Stomach (tissue), 19 donors: ENCODE measurements at places on chromosomes 1 and 21. TPM values are rescaled to one million over a fixed set of nuclear protein-coding genes. Genes with fewer than 3 reads are reported as not detected.
A peak's percentile ranks its signal among the peaks of the same experiment; 100 is the strongest.

The IL19 gene
- total RNA-seq: not detected

The UMODL1 gene
- not detected for total RNA-seq

The RIPPLY3 gene
- 0.18 TPM for total RNA-seq

The TDRD5 gene
- 2.0 TPM for total RNA-seq

The TNFRSF18 gene
- total RNA-seq: 11.9 TPM

The TLCD4 gene
- 12.2 TPM for total RNA-seq

The FYB2 gene
- not detected for total RNA-seq

The ZNF648 gene
- not detected for total RNA-seq

The CCDC28B gene
- not detected for total RNA-seq

DNA sequence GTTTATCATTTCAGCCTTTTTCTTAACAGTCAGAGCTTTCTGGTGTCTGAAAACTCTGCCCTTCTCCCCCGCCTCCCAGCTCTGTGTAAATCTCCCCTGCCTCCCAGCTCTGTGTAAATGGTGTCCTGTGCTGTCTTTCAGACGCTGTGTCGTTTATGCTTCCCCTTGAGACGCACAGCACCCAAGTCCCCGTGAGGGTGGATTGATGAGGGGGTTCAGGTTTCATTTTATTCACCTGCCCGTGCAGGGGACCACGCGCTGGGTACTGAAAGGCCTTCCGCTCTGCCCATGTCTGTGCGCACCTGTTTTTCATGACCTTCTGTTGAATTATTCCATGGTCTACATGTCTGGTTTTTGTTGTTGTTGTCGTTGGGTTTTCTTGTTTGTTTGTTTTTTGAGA, 108.2 kb upstream of the COL6A1 start:
- peaks cover 9% of the 10 kb centered on the region for H3K4me1 ChIP-seq
- no peak for DNase-seq
- no peak overlapping the region for H3K4me3 ChIP-seq

- DNase-seq: no peak
- H3K36me3 ChIP-seq: peaks cover 67% of the 10 kb centered on the region
- no peak overlapping the region for H3K27ac ChIP-seq
- no peaks in the 10 kb centered on the region for H3K4me1 ChIP-seq
- H3K4me3 ChIP-seq: no peak overlapping the region
These were observed 12.8 kb upstream of the MRPL9 start for GRCh38 chr1:151775894-151776664.

DNA sequence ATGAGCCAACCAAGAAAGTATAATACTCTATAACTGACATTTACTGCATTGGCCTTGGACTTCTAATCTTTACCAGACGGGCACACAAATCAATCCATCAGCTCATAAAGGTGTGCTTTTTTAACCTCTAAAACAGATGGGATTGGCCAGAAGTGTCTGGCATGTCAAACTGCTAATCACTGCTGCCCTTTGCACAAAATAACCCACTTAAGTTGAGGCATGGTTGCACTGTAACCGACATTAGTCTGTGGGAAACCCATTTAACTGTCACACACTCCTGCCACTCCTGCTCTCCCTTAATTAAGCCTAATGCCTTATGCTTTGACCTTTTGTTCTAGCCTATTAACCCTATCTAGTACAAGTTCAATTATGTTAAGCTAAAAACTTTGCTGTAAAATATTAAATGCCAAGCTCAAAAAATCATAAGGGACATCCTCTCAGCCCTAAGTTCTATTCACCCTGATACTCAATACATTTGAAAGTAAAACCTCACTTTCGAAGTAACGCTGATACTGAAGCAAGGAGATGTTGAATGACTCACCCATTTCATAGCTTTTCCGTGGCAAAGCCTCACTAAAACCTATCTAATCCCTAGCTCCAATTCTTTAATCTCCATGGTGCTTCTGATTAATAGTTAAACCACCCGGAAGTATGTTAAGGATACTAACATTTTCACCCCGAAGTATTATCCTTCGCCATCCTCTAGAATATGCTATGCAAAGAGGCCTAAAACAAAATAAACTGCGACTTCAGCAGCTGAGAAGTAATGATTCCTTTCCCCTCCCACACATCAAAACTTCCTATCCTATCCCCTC, 12.9 kb downstream of the NRIP1 start:
- H3K4me3 ChIP-seq: no peak overlapping the region
- no peaks in the 10 kb centered on the region for H3K36me3 ChIP-seq
- DNase-seq: no peak
- no peaks in the 10 kb centered on the region for H3K27me3 ChIP-seq

GRCh38 chr1:12083766-12084165, 20.7 kb downstream of the TNFRSF8 start:
- H3K27ac ChIP-seq: no peak overlapping the region
- DNase-seq: no peak
- no peaks in the 10 kb centered on the region for H3K36me3 ChIP-seq
- H3K4me1 ChIP-seq: peaks cover 8% of the 10 kb centered on the region
- H3K27me3 ChIP-seq: peaks cover 16% of the 10 kb centered on the region

- no peaks in the 10 kb centered on the region for H3K4me1 ChIP-seq
- no peaks in the 10 kb centered on the region for H3K27me3 ChIP-seq
- H3K27ac ChIP-seq: no peak overlapping the region
- H3K36me3 ChIP-seq: no peaks in the 10 kb centered on the region
- no peak for DNase-seq
These were observed 10.7 kb upstream of the PTBP2 start for GRCh38 chr1:96710708-96711477.

DNA sequence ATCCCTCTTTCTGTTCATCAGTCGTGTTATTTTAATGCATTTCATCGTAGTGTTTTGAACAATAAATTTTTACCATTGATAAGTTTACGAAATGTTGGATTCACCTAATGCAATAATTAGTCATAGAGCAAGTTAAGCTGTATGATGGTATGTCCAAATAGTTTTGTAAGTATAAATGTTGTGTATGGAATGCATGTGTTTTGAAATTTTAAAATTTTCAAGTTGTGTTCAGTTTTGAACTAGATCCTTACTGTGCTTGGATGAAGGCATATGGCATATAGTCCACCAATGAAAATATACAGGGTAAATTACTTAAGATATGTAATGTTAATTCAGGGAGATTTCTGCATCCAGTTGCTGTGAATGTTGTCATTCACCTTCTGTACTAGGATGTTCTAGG, 2.3 kb downstream of the ZMYM4 start:
- no peak overlapping the region for H3K27ac ChIP-seq
- H3K27me3 ChIP-seq: no peaks in the 10 kb centered on the region
- no peak overlapping the region for H3K4me3 ChIP-seq

DNA sequence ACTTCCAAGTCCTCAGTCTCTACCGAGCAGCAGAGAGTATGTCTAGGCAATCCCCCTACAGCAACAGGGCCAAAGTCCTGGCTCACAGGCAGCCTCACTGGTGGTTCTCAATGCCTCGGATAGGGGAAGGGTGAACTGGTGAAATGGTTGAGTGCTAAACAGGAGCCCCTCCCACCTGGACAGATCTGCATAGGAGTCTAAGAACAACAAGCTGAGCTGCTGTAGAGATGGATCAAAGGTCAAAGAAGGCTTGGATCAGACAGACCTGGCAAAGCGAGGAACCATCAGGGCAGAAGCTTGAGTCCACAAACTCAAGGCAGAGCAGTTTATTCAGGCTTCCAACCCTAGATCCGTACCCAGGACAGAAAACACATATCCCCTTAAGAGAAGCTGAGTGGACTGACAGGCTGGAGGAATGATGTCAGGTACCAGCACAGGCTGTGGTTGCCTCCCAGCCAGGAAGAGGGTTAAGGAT, 31.8 kb downstream of the RABIF start:
- DNase-seq: peak; percentile 28
- H3K27ac ChIP-seq: no peak overlapping the region
- H3K36me3 ChIP-seq: no peaks in the 10 kb centered on the region
- peaks cover 4% of the 10 kb centered on the region for H3K4me1 ChIP-seq

DNA sequence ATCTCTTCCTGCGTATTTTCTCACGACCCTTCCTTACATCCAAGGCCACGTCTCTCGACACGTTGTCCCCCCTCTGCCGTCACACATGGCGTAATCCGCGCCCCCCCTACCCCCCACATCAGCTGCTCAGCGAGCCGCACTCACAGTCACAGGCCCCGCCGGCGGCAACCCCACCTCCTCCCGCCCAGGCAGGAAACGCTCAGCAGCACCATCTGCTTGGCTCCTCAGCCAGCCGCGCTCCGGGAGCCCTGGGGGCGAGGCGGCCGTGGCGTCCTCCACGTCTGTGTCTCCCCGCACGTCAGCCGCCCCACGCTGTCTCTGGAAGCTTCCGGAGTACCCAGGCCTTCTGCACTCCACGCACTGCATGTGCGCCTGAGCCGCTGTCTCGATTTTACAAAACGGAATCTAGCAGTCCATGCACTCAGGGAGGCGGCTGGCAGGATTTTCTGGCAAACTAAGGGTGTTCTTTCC, 64.6 kb downstream of the SIK1 start:
- DNase-seq: peak; percentile 56
- peak overlapping the region; percentile 10 for H3K4me3 ChIP-seq

DNA sequence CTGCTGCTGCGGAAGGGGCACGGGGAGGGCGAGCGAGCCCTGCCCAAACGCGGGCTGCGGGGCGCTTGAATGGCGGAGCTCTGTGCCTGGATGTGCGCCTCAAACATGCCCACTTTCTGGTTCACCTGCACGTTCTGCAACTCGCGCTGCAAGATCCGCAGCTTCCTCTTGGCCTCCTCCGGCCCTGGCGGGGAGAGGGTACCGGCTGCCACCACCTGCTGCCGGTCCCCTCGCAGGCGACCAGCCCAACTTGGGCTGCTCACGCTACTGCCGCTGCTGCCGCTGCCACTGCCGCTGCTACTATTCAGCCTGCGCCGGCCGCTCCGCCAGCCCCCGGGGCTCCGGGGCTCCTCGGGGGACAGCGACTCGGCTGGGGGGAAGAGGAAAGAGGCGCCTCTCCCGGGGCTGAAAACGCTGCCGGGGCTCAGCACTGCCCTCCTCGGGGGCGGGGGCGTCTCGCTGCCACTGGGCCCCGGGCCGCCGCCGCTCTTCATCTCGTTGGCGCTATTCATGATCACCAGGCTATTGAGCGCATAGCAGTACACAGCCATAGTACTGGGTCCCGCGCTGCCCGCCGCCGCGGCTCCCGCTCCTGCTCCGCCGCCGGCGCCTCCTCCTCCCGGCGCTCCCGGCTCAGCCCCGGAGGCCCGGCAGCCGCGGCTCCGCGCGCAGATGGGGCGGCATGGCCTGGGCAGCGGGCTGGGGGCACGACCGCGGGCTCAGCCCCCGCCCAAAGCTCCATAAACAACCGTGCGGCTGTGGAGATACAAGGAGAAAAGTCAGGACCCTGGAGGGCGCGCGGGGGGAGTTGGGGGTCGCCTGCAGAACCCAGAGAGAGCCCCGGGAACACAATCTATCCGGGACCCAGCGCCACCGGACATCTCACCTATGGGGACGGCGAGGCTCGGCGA, 1.9 kb downstream of the ITPKB start:
- peak; percentile 47 for DNase-seq
- H3K4me3 ChIP-seq: peak overlapping the region; percentile 92
- peak overlapping the region; percentile 73 for H3K27ac ChIP-seq
- peaks cover 58% of the 10 kb centered on the region for H3K4me1 ChIP-seq
- H3K27me3 ChIP-seq: no peaks in the 10 kb centered on the region

DNA sequence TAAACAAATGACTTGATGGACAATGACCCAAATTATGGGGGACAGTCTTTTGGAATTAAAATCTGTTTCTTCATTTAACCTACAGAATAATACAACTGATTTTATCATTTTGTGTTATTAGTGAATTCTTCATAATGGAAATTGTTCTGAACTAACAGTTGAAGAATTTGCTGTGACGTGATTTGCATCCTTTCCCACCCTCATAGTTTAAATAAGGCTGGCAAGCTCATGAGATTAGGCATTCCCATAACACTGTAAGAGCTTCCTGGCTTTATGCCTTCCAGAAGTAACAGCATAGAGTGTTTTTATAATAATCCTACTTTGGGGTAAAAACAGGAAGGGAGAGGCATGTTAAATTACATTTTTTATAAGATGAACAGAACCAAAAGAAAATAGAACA, 95.7 kb downstream of the ATP6V1G3 start:
- no peaks in the 10 kb centered on the region for H3K36me3 ChIP-seq
- H3K4me1 ChIP-seq: no peaks in the 10 kb centered on the region
- DNase-seq: no peak
- no peak overlapping the region for H3K27ac ChIP-seq
- no peaks in the 10 kb centered on the region for H3K27me3 ChIP-seq

GRCh38 chr21:31337996-31338907, 5.8 kb downstream of the TIAM1 start:
- no peaks in the 10 kb centered on the region for H3K4me1 ChIP-seq
- no peaks in the 10 kb centered on the region for H3K36me3 ChIP-seq
- no peak overlapping the region for H3K27ac ChIP-seq
- no peak overlapping the region for H3K4me3 ChIP-seq
- peak; percentile 84 for DNase-seq

GRCh38 chr1:10152709-10153284, 57.6 kb upstream of the KIF1B start:
- no peaks in the 10 kb centered on the region for H3K27me3 ChIP-seq
- DNase-seq: peak; percentile 43
- no peaks in the 10 kb centered on the region for H3K4me1 ChIP-seq

GRCh38 chr1:150109586-150109985, 40.1 kb upstream of the PLEKHO1 start:
- H3K27me3 ChIP-seq: no peaks in the 10 kb centered on the region
- no peaks in the 10 kb centered on the region for H3K36me3 ChIP-seq
- H3K4me1 ChIP-seq: no peaks in the 10 kb centered on the region
- DNase-seq: peak; percentile 8

GRCh38 chr21:27532076-27532475, 565.2 kb upstream of the ADAMTS5 start:
- no peaks in the 10 kb centered on the region for H3K4me1 ChIP-seq
- H3K27ac ChIP-seq: no peak overlapping the region
- peak; percentile 79 for DNase-seq
- no peak overlapping the region for H3K4me3 ChIP-seq
- no peaks in the 10 kb centered on the region for H3K27me3 ChIP-seq
- H3K36me3 ChIP-seq: no peaks in the 10 kb centered on the region

GRCh38 chr1:1434131-1434823, 1.2 kb upstream of the VWA1 start:
- peaks cover 7% of the 10 kb centered on the region for H3K27me3 ChIP-seq
- H3K4me3 ChIP-seq: peak overlapping the region; percentile 64
- H3K36me3 ChIP-seq: no peaks in the 10 kb centered on the region
- DNase-seq: peak; percentile 80
